ENCODE measurements at places on chromosomes 7 and 10. TPM values are rescaled to one million over a fixed set of nuclear protein-coding genes. Genes with fewer than 3 reads are reported as not detected.

GRCh38 chr10:58456179-58456578 is 56.5 kb upstream of the BICC1 start:
- no peak for DNase-seq

GRCh38 chr7:40717242-40717641 is 582.4 kb downstream of the SUGCT start:
- no peak for DNase-seq

DNA sequence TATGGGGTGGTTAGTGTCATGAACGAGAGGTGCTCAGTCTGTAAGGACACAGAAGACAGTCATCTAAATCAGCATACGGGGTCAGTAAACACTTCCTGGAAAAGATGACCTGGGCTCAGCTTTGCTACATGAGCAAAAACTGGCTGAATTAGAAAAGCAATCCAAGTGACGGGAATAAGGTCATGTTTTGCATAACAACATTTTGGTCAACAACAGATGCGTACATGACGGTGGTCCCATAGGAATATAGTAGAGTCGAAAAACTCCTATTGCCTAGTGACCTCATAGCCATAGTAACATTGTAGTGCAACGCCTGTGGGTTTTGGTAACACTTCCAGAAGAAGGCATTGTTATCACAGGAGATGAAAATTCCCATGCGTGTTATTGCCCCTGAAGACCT is 92.9 kb downstream of the CTNNA3 start:
- DNase-seq, result no peak

GRCh38 chr10:690372-691161 is 1.1 kb upstream of the DIP2C start:
- no peak for DNase-seq

DNA sequence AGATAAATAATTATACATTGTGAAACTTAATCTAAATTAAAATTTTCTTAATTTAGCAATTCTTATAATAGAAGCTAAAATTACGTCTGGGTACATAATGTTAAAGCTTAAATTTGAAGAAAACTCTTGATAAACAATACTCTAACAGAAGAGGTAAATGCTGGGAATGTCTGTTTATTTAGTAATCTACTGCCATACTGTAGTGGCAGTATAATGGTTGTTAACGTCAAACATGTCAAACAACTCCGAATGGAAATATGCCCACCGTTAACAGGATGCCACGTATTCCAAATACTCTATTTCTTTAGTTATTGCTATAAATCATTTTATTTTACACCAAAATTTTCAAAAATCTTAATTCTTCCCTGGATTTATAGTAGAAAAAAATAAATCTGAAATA is 40.0 kb upstream of the PTPN12 start:
- no peak for DNase-seq

FZD1 gene
- total RNA-seq, result 19.7 TPM

FMC1 gene
- total RNA-seq, result 4.1 TPM

PCDH15 gene
- not detected for total RNA-seq

SAMD9L gene
- total RNA-seq, result 18.0 TPM
